ENCODE measurements at places on chromosomes 13 and 19.

DNA sequence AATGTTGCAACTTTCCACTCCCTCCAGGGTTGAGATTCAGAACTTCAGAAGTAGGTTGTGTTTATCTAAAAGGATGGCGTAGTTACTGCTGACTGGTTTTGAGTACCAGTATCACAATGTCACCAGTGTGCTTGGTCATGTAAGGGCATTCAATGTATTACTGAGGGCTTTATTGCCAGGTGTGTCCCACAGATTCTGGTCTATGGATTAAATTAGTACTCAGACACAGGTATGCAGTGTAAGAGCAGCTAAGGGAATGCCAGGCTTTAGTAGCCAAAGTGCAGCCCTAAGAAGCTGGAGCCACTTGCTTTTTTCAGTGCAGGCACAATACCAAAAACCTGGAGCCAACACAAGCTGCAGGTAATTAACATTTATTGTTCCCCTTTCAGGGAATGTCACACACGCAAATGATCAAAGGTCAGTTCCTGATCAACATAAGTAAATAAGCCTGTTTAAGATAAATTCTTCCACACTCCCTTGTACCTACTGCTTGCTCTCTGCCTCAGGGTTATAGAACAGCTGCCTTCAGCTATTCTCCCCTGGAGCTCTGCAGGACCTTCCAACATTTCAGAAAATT, 130.1 kb upstream of the ZNF91 start:
- DNase-seq, result no peak

- no peak for DNase-seq
Measured at GRCh38 chr19:19022380-19022961, 10.8 kb downstream of the SUGP2 start.

- no peak for DNase-seq
Measured at GRCh38 chr13:98581971-98582702, 5.2 kb upstream of the STK24 start.

- DNase-seq, result peak; percentile 90
Measured at GRCh38 chr13:59318320-59318930, 845.3 kb downstream of the DIAPH3 start.

- no peak for DNase-seq
Measured at GRCh38 chr19:279231-279630, 12.0 kb downstream of the PLPP2 start.

- no peak for DNase-seq
Measured at GRCh38 chr13:50512474-50513299, 330.8 kb downstream of the DLEU7 start.

DNA sequence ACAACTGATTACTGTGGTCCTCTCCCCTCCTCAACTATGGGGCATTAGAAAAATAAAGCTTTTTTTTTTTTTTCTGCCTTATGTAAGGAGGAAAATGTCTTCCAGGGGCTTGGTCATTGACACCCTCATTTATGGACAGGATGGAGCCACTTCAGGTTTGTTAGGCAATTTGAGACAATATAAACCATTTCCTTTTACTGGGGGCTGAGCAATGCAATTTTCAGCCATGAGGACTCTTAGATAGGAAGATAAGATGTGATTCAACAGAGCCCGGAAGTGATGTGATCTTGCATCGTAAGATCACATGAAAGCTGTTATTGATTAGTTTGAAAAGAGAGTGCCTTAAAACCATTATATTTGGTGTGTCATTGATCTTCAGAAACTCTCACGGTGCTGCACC, 210.8 kb downstream of the OXGR1 start:
- DNase-seq, result no peak

DNA sequence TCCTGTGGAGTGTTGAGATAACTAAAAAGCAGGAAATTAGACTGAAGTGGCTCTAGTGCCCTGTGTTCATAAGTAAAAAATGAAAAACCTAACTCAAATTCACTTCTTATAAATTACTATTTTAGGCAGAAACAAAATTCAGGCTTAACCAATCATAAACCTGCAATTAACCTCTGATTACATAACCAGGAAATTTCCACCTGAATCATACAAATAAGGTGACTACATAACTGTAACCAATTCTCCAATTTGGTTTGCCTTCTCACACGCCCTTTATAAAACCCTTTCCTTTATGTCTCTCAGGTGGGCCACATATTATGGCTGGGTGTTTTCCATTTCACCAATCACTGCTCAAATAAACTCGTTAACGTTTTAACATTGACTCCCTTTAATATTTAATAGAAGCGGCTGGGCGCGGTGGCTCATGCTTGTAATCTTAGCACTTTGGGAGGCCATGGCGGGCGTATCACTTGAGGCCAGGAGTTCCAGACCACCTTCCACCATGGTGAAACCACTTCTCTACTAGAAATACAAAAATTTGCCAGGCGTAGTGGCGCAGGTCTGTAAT, 22.9 kb upstream of the ZNF724 start:
- DNase-seq, result no peak

DNA sequence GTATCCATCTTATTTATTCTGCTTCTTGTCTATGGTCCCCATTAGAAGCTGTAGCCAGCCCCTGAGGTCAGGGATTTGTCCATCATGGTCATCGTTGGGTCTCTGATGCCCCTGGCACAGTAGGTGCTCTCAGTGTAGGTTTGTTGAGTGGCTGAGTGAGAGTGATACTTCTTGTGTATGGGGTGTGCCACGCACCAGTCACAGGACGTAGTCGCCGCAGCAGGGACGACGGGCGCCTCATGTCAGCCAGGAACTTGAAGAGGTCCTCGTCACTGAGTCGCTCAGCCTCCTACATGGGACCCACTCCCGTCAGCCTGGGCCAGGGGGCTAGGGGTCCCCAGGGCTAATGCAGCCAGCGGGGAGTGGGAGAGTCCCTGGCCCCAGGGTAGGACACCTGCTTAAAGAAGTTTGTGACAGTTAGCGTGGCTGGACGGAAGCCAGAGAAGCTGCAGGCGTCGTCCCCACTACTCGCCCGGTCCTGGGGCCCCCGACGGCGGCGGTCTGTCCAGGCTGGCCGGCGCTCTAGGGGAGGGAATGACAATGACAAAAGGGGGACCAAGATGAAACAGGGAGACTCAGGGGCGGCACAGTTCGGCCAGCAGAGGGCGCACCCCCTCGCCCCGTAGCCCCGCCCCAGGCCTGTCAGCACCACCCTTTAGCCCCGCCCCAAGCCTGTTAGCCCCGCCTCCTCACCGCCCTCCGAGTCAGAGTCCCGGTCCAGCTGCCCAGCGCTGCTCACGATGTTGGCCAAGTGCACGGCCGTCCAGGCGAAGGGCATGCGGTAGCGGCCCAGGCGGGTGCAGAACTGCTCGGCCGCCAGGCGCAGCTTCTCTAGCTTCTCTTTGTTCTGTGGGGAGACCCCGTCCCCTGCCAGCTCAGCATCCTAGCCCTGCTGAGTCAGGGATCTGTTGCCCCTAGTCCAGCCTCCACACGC, 3.7 kb downstream of the ANGPTL8 start:
- peak; percentile 98 for DNase-seq

GRCh38 chr13:53138376-53139036, 109.9 kb downstream of the OLFM4 start:
- DNase-seq, result no peak

DNA sequence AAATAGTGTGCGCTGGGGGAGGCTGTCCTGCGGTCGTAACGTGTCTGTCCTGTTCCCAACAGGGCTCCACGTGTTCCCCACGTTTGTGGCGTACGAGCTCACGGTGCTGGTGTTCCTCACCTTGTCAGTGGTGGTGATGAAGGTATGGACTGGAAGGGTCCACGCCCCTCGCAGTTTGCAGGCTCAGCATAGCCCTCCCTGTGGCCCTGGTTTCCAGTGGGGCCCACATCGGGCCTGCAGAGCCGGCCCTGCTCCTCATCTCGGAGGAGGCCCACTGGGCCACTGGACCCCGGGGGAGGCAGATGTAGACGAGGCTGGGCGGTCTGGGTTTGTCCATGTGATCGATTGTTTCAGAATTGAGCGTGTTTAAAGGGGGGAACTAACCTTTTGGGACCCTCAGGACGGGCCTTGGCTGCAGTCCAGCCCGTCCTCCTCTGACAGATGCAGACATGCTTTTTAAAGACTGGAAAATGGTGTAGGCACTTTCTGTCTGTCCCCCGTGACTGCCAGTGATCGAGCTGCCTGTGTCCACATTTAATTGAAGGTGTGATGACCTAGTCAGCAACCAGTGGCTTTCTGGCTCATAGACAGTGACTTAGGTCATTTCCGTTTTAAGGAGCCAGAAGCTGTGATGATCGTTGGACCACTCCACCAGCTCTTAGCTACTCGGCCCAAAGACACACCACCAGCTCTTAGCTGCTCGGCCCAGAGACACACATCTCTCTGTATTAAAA, 37.1 kb upstream of the TFDP1 start:
- DNase-seq, result no peak

DNA sequence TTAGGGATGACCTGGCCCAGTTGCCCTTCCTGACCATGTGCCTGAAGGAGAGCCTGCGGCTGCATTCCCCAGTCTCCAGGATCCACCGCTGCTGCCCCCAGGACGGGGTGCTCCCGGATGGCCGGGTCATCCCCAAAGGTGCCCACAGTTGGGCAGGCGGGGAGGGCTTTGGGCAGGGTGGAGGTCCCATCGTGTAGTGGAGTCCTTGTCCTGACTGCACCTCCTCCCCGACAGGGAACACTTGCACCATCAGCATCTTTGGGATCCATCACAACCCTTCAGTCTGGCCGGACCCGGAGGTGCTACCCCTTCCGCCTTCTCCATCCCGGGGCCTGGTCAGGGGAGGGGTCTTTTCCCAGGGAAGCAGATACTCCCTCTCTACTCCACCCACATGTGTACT, 31.7 kb upstream of the CYP4F8 start:
- no peak for DNase-seq

GRCh38 chr13:84044805-84045204, 162.5 kb upstream of the SLITRK1 start:
- DNase-seq, result no peak

GRCh38 chr13:71054358-71054757, 812.6 kb downstream of the DACH1 start:
- no peak for DNase-seq

DNA sequence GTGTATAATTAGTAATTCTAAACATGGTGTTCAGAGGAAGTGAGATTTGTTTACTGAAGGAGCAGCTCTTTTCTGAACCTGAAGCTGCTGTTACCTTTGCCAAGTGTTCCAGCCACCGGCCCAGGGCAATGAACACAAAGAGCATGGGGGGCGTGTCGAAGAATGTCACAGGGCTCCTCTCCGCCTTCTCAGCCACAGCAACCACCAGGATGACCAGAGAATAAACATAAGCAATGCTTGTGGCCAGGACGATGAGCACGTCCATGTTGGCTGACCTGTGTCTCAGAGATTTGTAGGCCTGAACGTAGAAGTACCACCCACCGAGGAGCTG, 53.1 kb downstream of the ATP7B start:
- no peak for DNase-seq

DNA sequence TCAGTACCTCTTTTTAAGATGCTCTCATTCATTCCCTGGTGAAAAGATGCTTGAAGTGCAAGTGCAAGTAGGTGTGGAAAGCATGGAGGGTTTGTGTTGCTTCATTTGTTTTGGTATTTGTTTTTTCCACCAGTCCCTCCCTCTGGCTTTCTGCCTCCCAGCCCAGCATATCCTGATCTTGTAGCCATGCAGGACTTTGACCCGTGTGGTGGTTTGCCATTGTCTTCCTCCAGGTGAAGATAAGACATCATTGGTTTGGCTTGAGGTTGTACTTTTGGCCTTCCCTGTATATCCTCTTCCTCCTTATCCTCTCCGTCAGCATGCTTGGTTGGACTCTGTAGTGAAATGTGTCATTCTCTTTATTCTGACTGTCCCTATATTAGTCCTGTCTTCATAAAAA, 9.1 kb downstream of the SPINT2 start:
- DNase-seq, result no peak

GRCh38 chr13:69199664-69200063, 908.0 kb upstream of the ATXN8OS start:
- no peak for DNase-seq

- no peak for DNase-seq
Measured at GRCh38 chr19:36169084-36169760, 17.0 kb upstream of the COX7A1 start.

DNA sequence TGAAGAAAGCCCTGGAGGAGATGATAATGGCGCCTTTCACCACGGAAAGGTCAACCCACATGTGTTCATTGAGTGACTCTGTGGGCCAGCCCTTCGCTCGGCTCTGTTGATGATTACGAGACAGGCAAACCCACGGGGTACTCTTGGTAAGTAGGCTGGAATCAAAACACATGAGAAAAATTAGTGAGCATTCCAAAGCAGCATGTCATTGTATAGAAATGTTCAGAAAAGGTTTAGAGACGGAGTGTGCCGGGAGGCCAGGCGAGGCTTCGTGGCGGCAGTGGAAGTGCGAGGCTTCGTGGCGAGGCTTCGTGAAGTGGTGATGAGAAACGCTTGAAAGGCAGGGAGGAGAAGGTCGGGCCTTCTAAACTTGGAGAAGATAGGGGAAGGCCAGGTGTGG, 144.3 kb downstream of the ZNF536 start:
- DNase-seq, result no peak

DNA sequence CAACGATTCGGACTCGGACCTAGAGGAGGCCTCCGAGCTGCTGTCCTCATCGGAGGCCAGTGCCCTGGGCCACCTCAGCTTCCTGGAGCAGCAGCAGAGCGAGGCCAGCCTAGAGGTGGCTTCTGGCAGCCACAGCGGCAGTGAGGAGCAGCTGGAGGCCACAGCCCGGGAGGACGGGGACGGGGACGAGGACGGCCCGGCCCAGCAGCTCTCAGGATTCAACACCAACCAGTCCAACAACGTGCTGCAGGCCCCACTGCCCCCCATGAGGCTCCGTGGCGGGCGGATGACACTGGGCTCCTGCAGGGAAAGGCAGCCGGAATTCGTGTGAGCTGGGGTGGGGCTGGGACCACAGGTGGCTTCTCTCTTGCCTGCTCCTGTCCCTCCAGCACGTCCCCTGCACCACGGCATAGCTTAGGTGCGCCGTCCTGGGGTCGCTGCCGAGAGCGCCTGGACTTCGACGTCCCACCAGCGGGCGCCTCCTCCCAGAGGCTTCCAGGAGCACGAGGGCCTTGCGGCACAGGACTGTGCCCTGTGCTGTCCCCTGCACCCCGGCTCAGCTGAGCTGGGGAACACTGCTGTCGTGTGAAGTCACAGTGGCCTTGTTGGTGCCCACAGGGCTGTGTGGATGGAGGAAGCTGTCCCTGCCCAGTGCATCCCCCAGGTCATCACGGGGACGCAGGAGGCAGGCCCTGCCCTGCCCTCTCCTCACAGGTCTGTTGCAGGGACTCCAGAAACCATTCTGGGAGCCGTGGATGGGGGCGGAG, 9.3 kb downstream of the POLR2E start:
- DNase-seq, result no peak

DNA sequence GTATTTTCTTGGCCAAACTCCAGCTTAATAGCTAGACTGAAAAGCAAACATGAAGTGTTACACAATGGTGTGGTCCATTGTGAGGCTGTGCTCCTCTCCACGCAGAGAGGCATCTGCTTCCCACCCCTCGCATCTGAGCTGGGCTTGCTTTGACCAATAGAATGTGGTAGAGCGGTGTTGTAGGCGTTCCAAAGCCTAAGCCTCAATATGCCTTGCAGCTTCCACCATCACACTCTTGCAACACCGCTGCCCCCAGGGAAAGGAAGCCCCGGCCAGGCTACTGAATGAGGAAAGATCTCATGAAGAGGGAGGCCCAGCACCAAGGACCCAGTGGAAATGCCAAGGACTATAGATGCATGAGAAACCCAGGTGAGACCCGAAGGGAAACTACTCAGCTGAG, 9.4 kb downstream of the FLT1 start:
- no peak for DNase-seq

Data from glutamatergic neuron (in vitro differentiated cells).